ENCODE measurements at places on chromosomes 5 and 9.

DNA sequence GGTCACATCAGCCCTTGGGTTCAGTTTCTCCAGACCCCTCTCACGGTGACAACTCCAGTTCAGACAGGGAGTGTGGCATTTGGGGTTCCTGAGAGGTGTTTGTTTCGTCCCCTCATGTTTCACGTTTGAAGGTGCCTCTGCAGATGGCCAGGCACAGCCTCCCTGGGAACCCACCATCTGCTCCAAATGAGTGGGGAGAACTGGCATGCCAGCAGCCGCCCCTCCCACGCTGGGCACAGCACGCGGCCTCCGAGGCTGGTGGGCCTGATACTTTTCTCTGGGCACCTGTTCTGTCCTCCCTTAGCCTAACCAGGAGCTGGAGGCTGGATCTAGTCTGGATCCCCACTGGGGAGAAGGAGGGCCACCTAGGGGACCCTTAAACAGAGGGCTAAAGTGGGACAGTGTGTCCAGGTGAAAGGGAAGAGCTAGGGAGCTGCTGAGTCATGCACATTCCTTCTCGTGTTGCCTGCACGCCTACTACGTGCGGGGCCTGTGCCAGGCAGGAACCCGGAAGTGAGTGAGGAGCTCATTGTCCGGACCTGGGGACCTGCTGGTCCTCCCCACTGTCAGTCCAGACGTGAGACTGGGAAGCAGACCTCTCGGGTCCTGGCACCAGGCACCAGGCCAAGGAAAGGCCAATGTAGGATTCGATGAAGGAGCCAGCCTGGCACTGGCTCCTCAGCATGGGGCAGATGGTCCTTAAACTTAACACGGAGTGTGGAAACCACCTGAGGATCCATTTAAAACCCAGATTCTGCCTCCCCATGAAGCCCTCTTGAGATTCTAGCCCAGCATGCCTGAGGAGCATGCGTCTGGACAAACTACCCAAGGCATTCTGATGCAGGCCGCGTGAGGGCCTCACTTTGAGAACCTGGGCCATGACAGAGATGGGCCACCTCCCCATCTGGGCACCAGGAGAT lies 11.7 kb downstream of the DNM1 start:
- DNase-seq, result no peak

DNA sequence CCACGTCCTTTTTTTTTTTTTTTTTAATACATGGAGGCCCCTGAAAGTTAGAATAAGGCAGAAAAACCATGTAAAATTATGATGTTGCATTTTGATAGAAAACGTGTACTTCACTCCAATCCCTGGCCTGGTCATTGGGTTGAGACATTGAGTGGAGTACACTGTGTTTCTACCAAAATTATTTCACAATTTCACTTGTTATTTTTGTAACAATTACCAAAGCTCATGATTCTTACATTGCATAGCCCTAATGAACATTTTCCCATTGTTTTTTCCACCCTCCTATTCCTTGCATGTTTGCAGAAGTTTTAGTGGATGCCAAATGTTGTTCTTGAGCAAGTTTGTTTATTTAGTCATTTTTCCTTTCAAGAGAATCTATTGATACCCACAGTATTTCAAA lies 21.9 kb downstream of the MAMDC2 start:
- no peak for DNase-seq

GRCh38 chr5:146956217-146956616 lies 77.7 kb upstream of the PPP2R2B start:
- DNase-seq, result no peak

GRCh38 chr5:90802474-90803317 lies 244.1 kb downstream of the ADGRV1 start:
- no peak for DNase-seq

- DNase-seq, result no peak
Observed at GRCh38 chr5:110150199-110150598, 460.5 kb downstream of the MAN2A1 start.

DNA sequence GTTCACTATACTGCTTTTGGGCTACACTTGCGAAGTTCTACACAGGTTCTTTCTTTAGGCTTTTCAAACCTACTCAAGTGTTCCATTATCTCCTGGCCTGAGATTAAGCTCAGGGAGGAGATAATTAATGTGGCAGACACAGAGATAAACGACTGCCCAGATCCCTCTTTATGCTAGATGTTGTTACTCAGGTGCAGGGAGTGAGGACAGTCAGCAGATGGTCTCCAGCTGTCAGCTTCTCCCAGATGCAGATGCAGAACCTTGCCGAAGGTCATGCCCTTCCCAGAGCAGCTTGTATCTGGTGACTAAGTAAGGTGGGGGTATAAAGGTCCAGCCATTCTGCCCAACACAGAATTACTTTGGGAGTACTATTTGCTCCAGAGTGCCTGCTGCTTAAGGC lies 166.2 kb downstream of the ZNF462 start:
- no peak for DNase-seq

DNA sequence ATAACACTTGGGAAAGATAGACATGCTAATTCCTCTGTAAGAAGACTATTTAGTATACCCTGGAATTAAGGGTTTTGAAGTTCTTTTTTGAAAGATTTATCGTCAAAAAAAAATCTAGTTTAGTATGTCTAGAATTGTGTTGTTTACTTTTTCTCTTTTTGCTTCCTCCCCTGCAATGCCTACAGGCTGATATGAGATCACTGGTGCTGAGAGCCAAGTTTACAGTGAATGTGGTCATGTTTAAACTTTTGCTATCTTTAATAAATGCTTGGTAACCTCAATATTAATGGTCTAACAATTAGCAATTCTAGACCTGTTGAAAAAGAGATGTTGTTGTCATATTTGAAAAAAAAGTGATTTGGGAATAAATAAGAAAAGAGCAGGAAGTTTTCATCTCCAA lies 86.1 kb downstream of the CWC27 start:
- DNase-seq, result no peak

DNA sequence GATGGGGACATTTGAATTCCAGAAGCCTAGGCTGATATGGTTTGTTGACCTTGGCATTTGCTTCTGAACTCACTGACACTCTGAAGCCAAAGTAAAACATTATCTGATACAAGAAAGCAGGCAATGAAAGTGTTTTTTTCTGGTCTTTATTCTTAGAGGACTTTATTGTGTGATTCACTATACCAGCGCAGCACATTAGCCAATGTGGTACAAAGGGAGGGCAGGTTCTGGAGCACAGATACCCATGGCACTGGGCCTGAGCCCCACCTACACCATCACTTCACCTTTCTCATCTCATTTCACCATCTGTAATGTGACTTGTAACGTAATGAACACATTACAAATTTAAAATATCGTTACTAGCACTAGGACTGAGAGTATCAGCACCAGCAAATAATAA lies 89.7 kb upstream of the ZNF366 start:
- no peak for DNase-seq

DNA sequence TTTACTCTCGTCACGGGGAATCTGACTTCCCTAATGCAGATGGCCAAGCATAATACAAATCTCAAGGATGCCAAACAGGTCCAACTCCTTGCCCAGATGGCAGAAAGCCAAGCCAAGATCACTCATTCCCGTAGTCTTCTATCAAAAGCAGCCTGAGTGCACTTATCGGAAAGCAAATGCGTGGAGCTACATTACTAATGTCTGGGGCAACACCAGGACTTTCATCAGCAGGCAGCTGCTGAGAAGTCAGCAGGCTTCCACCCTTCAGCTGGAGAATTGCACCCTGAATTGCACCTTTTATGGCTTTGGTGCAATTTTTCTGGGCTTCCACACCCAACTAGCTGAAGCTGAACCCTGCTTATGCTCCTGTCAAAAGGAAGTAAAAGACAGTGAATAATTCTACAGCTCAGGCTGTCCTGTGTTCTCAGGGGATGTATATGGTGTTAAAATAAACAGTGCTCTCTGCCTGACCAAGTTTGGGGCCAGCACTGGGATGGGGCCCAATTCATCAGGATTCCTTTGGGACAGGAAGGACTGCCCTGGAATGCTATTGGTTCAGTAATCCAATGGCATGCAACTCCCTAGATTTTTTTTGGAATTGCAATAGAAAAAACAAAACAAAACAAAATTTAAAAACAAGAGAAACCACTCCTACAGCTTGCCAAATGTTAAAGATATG lies 92.6 kb downstream of the DPYSL3 start:
- no peak for DNase-seq

- DNase-seq, result no peak
Observed at GRCh38 chr5:64213011-64213410, 47.4 kb downstream of the RNF180 start.

DNA sequence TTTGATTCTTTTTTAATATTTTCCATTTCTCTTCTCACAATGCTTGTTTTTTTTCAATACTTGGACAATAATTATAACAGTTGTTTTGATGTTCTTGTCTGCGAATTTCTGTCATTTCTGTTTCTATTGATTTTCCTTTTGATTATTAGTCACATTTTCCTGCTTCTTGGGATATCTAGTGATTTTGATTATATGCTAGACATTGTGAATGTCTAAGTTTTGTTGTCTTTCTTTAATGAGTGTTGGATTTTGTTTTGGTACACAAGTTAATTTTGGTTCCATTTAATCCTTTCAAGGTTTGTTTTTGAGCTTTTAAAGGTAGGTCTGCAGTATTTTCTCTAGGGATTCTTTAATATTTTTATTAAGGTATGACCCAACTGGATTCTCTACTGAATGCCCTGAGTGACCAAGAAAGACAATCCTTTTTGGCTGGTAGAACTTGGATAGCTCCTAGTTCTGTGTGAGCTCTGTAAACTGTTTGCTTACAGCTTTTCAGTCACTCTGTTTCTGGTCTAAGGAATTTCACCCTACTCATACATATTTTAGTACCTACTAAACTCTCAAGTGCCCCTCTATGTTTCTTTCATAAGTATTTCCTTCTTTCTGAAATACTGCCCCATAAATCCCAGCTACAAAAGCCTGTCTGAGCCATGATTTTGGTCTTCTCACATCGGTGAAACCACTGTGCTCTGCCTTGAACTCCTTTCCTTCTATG lies 12.5 kb upstream of the PDE8B start:
- DNase-seq, result no peak

DNA sequence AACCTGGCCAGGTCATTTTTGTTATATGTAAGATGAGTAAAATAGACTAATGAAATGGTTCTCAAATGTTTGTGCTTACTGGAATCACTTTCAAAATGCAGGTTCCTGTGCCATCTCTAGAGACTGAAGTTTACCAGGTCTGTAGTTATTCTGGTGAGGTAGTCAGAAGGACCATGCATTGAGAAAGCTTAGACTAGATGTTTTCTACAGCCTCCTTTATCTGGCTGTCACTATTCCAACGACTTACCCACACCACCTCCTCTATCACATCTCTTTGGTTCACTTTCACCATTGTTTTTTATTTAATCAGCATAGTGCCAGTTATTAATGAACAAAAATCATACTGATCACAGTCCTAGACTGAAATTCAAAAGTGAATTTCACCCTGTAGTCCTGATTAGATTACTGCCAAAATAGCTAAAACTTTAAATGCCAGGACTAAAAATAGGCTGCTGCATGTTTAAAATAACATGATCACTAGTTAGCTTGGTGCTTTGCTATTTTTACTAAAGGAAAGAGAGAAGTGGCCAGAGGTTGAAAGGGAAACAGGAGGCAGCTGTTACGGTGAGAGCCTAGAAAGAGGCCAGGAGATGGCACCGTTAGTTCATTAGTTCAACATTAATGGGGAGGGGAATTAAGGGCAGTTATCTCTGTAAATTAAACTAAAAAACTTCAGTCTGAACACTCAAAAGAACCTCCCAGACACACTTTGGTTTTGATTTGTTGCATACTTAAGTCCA lies 13.9 kb upstream of the FNIP1 start:
- DNase-seq, result no peak

DNA sequence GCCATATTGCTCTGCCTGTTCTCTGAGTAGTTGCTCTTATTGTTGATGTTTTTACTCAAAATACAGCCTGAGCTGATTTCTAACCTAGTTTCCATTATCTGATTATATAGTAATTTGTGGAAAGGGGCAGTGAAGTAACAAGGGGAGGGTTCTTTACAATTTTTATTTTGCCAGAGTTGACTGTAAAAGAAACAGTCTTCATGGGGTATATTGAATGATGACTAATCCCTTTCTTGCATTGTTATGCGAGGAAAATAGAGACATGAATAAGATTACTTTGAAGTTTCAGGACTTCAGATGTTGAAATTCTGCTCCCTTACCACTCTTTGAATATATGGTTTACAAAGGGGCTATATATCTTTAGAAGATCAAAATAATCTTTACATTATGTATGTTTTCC lies 9.1 kb upstream of the LRRC70 start:
- no peak for DNase-seq

- no peak for DNase-seq
Observed at GRCh38 chr9:124122813-124123462, 111.4 kb downstream of the LHX2 start.

DNA sequence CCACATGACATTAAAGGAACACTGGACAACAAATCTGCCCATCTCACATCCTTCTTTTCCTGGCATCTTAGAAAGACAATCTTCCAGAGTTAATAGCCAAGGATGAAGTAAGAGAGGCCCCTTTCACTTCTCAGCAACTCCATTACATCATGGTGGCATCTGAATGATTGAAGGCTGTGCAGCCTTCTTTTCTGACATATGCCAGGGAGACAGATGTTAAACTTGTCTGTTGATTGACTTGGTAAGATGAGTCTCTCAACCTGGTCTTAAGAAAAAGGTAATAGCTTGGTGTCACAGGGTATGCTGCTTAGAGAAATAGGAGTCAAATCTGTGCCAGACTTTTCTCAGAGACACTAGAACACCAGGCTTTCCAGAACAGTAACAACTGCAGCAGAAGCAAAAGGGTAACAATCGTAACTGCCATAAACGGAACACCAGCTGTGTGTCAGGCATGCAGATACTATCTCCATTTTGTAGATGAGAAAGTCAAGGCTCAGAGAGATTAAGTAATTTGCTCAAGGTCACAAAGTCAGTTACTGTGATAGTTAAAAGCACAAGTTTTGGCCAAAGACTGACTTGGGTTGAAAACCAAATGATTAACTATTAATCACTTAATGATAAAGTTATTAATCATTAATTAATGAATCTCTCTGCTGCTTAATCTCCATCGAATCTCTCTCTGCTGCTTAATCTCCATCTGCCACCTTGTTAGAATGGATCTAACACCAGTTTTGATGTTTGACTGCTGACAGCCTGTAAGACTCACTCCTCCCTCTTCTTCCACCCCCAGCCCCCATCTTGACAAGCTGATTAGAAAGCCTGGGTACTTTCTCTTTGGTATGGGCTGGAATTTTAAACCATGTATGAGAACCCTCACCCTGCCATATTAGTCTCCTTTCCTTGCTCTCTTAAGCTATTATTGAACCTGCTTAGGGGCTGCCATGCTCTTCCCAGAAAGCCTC lies 353.5 kb downstream of the ENC1 start:
- no peak for DNase-seq

GRCh38 chr9:87223392-87224246 lies 274.0 kb upstream of the DAPK1 start:
- no peak for DNase-seq
